ENCODE measurements at places on chromosomes 6 and 20.

DNA sequence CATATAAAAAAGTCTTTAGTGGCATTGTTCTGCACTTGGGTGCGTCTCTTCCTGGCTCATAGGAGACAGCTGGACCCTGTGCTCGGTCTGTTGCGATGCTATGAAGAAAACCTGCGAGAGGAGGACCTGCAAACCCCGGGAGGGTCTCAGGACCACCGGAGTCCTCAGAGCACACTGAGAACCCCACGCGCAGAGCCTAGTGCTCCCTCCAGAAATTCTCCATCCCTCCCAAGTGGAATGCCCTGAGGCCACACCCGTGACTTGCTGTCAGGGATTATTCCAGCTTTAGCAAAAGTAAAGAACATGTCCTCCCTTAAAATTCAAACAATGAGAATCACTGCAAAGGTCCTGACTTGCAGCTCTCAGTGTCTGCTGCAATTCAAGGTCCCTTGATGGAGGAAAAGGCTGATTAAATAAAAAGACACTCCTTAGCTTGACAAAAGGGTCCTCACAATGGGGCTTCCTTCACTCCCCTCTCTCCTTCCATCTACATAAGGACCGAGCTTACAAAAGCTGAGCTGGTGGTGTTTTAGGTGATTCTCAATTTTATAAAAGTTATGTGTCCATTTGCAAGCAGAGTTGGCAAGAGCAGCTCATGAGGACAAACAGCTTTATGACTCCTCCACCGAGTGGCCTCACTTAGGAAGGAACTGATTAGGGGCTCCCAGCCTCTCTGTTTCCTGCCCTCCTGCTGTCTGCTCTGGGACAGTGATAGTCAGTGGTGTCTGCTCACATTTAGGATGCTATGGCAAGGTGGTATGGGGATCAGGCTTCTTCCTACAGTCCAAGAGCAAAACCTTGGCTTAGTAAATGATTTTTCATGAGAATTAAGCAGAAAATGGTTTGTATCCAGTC, 97.0 kb downstream of the RAMACL start:
- DNase-seq = no peak

GRCh38 chr6:30686009-30686907, at the start of gene PPP1R18:
Gene PPP1R18 (minus strand): TSS chr6:30686645. CDS start chr6:30686018, 627 bp downstream.
- peak; percentile 86 for DNase-seq

DNA sequence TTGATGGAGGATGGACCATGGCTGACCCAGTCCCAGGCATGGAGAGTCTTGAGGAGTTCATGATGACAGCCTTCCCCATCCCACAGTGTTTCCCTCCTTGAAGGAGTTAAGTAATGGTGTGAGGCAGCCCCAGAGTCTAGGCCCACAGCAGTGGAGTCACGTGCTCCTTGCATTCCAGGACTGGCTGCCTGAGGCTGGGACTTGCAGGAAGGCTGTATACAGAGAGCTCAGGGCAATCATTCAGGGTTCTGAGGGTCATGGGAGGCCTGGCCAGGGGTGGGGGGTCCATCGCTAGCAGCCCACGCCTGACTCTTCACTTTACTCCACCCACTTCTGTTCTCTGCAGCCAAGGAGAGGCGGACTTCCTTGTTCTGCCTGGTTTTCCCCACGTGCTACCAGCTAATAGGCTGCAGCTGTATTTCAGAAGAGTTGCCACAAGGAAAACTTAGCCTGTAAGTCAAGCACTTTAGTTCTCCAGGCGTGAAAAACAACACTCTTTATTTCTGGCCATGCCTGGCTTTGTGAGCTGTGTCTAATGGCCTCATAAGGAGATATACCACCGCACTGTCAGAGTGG, 272.5 kb downstream of the DHX35 start:
- DNase-seq = no peak

GRCh38 chr6:113489952-113490746, 367.0 kb upstream of the MARCKS start:
- no peak for DNase-seq

DNA sequence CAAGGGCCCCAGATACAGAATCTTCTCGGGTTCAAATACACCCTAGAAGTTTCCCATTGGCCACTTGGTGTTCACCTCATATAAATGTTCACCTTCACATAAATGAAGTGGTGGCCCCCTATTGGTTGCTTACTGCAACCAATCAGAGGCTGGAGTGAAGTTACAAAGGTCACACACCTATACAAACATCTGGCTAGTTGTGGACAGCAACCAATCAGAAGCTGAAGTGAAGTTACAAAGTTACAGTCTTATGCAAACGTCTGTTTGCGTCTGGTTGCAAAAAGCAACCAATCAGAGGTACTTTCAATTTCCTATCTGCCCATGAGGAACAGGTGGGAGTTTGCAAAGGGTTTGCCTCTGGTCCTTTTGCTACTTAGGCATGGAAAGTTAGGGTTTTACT, 206.5 kb upstream of the BMP2 start:
- DNase-seq = no peak

DNA sequence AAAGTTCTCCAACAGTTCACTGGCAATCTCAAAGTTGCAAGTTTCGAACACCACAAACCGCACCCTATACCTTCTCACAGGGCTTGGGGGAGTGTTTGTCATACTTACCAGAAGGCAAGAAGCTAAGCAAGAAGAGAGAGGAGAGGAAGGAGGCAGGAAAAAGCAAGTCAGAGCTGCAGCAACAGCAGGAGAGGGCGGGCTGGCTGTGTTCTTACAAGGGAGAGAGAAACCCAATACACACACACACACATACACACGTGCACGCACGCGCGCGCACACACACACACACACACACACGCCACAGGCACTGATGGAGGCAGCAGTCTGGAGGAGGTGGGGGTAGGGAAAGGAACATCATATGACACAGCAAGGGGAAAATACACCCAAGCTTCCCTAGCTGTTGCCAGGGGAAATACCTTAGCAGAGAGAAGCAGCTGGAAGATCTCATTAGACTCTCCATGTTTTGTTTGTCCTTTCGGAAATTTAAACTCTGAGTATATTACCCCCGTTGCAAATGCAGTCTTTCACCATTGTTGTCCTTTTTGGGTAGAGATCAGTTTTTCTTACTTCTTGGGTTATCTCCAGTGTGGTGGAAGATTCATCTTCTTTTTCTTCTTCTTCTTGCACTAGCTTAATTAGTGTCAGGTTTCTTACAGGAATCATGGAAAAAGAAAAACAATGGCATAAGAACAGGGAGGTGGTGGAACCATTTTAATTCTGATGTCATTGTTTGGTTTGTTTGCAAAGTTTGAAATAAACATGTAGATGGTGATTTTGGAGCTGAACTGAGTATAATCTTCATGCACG, at the start of gene TXLNB:
TSS of gene TXLNB (minus strand) at position 186 of the 807 bp plus-strand sequence. CDS start 3,099 bp downstream, outside the sequence.
- peak; percentile 83 for DNase-seq

DNA sequence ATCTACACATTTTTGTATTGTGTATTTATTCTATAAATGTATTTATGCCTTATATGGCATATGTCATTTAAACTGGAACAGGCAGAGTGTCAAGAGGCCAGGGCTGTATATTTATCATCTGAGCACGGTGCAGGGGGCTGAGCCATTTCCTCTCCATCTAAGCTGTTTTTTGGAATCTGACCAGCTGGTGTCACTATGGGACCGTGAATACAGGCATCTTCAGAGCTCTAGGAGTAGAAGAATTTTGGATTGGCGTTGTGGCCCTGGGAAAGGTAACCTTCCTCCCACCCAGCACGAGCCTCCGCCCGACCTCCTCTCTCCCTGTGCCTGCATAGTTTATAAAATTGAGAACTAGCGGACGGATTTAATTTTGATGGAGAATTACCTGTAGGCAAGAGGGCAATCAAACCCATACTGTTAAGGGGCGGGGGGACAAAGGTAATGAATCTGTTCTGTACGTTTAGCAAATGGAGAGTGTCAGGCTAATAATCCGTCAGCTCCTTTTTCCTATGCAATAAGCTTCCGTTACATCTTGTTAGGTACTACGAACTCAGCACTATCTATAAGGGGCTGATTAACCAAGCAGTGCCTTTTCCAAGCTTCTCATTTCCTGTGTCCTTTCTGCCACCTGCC, 29.0 kb upstream of the EEF1E1 start:
- peak; percentile 2 for DNase-seq

DNA sequence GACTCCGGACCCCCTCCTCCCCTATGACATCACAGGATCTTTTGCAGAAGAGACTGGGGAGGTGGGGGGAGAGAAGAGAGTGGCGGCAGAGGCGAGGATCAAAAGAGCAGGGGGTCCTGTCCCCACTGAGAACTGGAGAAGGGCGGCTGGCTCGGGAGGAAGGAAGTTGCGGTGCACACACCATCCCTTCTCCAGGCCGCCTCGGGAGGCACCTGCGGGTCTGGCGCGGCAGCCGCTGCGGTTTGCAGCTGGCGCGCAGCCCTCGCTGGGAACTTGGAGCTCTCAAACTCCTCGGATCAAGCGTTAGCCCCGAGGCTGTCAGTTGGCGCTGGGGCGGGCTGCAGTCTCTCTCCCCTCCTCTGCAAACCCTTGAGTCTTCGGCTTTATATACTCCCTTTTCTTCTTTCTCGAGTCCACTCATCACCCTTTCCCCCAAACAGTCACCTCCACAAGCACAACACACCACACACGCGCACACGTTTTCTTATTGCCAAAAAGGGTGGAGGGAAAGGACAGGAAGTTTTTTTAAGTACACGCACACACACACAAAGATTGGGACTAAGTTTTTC, 180.7 kb downstream of the TBXT start:
- DNase-seq = no peak

- DNase-seq = peak; percentile 66
Observed at GRCh38 chr20:44217342-44218092, 6.9 kb upstream of the OSER1 start.

DNA sequence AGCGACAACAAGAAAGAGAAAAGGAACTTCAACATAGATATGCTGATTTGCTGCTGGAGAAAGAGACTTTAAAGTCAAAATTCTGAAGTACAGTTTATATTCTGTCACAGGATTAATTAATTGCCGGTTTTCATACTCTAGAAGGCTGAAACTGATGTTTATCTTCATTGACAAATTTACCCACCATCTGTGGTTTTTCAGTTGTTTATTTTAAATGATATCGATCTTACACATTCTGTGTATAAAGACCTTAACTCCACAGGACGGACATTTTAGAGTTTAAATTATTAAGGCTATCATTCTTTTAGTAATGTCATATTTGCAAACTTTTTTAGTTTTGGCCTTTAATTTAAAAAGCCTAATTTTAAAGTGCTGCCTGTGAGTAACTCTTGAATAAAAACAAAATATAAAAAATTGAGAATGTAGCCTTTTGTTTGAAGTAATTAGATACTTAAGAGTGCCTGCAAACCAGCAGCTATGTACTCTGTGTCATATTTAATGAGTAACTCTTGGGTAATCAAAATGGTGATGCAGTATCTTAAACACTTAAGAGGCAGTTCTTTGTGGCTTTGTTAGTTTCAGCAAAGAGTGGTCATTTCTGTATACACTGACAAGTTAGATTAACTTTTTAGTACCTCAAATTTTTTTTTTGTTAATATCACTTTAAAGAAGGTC, 59.3 kb downstream of the CDC5L start:
- no peak for DNase-seq

GRCh38 chr6:11810854-11811643, 32.4 kb upstream of the ADTRP start:
- no peak for DNase-seq

DNA sequence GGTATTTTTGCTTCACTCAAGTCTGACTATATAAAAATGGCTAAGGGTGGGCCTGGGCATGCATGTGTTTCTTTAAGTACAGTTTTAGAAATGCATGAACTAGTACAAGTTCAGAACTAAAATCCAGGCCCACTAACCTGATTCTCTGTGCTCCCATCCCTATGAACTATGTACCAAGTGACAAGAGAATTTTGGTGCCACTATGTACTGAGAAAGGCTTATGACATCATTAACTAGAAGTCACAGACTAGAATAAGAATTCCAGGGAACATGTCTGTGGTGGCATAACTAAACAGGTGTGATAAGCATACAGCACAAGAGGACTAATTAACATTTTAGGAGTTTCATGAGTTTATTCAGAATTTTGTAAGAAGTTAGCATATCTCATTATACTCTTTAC, 16.1 kb downstream of the TENT5A start:
- no peak for DNase-seq

DNA sequence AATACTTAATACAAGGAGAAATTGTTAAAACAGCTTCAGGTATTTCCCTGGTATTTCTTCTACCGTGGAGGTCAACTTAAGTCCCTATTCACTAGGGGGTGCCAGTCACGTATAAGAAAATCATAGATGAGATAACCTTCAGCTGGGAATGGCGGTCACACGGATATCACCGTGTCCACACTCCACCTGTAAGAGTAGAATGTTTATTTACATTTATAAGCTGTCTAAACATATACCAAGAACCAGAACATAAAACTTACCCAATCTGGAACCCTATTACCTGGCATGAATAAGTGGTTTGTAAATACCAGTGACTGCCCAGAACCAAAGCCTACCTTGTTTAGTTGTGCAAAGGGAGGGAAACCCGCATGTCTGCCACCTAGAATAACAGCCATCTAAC, 1.9 kb upstream of the ELOVL4 start:
- peak; percentile 60 for DNase-seq

DNA sequence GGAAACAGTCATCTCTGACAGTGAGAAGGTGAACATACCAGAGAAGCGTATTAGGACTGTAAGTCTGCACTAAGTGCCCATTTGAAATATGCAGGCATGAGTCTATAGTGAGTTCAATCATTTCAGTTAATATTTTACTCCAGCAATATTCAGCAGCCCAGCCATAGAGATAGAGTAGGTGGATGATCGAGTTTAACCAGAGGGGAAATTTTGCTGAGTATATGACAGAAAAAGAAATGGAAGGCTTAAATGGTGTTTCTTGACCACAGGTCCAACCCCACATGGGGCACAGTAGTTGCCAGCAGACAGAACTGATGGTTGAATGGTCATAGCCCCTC, 39.8 kb downstream of the KIF6 start:
- DNase-seq = no peak

- no peak for DNase-seq
Observed at GRCh38 chr6:113385020-113385431, 472.1 kb upstream of the MARCKS start.

GRCh38 chr6:156774863-156775405, 2.2 kb upstream of the ARID1B start:
- no peak for DNase-seq

GRCh38 chr6:75926293-75927168, 145.9 kb downstream of the IMPG1 start:
- DNase-seq = no peak

- peak; percentile 34 for DNase-seq
Observed at GRCh38 chr6:149060300-149060984, 257.1 kb upstream of the TAB2 start.

DNA sequence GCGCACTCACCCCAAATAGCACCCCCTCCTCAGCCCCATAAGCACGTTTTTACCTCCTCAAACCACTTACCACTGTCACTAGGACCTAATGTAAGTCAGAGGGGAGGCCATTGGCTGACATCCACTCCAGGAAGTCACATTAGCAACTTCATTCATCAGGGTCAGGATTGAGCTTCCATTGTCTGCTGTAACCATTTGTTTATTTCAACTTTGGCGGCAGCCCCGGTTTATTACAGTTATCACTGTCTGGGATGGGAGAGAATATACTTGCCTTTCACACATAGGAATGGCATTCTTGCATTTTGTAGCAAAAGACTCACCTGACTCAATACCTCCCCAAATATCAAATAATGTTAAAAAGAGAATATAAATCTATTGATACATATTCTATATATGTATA, 38.3 kb downstream of the MAFB start:
- no peak for DNase-seq

GRCh38 chr6:154672086-154672485, 61.1 kb upstream of the SCAF8 start:
- no peak for DNase-seq

Data from T-cell (primary cell).